ENCODE measurements at places on chromosomes 12 and 14. TPM values are rescaled to one million over a fixed set of nuclear protein-coding genes. Genes with fewer than 3 reads are reported as not detected.

DNA sequence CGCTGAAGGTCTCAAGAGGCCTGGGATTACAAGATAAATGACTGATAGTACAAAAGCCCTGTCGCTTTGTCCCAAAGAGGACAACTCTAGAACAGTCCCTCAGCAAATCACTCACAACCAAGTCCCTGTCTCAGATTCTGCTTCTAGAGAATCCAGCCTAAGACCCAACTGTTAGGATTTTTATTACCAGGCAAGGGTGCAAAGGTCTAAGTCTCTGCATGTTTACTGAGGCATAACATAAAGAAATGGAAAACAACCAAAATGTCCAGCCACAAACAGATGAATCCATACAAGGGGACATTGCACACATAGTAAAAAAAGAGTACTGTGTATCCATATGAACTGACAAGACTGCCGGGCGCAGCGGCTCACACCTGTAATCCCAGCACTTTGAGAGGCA, 104.1 kb downstream of the FOXN3 start:
- DNase-seq, result no peak

GRCh38 chr14:22814941-22815713, at the start of gene SLC7A7:
SLC7A7 (minus strand) TSS chr14:22815435; CDS start chr14:22813398, 2,037 bp downstream.
- DNase-seq, result no peak

DNA sequence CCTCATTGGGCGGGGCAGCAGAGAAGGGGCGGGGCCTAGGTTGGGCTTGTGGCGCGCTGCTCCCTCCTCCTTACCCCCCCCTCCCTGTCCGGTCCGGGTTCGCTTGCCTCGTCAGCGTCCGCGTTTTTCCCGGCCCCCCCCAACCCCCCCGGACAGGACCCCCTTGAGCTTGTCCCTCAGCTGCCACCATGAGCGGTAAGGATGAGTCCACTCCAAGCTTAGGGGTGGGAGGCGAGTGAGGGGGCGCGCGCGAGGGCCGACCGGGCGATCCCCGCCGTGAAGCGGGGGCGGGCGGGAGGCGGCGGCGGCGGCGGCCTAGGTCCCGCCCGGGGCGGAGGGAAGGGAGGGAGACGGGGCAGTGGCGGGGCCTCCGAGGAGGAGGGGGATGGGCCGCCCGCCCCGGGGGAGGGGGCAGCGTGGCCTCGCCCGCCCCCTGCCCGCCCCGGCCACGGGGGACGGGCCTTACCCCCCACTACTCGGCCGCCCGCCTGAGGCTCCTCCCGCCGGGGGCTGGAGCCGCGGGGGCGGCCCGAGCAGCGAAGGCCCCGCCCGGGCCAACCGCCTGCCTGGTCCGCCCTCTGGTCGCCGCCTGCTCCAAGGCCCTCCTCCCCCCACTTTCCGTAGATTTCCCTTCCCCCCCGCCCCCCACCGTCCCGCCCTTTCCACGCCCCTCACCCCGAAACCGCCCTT, at the start of gene SP1:
Gene SP1 (plus strand): TSS at position 73 of the 690 bp plus-strand sequence. CDS start 116 bp downstream, at position 189.
- peak; percentile 98 for DNase-seq

GRCh38 chr12:30827101-30828066, 72.6 kb upstream of the CAPRIN2 start:
- DNase-seq, result peak; percentile 89

- no peak for DNase-seq
Observed at GRCh38 chr14:80271389-80271788, 60.1 kb upstream of the DIO2 start.

The ARPC3 gene
- 258 TPM for total RNA-seq

- DNase-seq, result no peak
Observed at GRCh38 chr14:104769324-104770071, 16.6 kb downstream of the SIVA1 start.

DNA sequence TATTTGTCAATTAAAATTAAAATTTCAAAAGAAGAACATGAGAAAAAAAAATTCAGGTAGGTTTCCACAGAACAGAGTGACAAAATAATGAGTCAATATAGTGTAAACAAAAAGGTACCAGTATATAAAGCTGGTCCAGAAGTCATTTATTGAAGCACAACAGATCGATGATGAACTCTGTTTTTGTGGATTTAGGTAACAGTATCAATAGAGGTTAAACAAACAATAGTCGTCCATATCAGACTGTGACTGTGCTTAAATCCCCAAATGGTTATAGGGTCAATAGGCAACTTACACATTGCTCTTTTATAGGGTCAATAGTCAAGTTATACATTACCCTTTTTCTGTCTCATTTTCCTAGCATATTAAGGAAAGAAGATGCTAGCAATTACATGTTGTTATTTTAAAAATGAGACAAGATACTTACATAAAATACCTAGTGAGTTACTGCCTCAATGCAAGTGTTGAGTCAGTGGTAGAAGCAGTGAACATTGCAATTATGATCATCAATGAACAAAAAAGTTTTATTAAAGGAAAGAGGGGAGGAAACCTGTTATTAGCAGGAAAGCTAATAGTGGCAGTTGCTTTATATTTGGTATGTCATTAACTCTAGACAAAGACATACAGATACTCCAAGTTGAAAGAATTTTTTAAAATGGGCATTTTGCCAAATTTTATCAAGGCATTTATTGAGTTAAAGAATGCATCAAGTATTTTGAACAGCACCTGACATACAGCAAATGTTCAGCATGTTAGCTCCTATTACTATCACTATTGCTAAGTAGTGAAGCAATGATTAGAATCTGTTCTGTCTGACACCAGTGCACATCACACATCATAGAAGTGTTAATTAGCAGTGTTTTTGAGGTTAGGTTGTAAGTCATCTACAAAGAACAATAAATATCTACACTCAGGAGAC, 102.9 kb downstream of the CCER1 start:
- no peak for DNase-seq

- no peak for DNase-seq
Observed at GRCh38 chr12:124227951-124228711, 66.8 kb upstream of the RFLNA start.

- DNase-seq, result no peak
Observed at GRCh38 chr12:125240717-125241116, 175.5 kb downstream of the AACS start.

GRCh38 chr12:124921200-124922031, 7.0 kb upstream of the UBC start:
- DNase-seq, result no peak

GRCh38 chr12:132610866-132611602, 652 bp upstream of the LRCOL1 start:
- no peak for DNase-seq

- no peak for DNase-seq
Observed at GRCh38 chr12:47885012-47885501, 19.7 kb downstream of the VDR start.

DNA sequence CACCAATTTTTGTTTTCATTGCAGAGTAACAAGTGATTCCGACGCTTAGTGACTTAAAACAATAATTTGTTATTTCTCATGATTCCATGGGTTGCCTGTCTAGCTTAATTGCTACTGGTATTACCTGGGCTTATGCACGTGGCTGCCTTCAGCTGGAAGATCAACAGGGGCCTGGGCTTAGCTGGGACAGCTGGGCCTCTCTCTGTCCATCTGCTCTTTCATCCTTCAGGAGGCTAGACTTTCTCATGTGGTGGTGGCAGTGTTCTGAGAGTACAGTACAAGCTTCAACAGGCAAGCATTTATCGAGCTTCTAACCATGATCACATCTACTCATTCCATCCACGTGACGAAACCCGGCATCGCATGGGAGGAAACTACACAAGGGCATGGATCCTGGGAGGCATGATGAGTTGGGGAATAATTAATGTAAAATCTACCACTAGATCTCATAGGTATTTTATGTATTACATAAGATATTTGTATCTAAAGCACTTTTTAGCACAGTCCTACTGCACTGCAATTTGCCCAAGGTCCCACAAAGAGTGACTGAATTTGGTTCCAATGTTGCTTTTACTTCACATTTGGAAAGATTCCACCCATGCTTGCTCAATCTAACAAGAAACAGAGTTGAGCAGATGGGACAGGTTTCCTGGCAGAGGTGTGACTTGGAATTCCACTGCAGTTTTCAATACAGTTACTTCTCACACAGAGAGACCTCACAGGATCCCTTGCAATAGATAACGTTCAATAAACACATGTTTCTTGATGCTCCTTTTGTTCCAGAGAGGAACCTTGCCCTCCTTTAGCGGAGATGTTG, 153.1 kb upstream of the FRMD6 start:
- DNase-seq, result no peak

DNA sequence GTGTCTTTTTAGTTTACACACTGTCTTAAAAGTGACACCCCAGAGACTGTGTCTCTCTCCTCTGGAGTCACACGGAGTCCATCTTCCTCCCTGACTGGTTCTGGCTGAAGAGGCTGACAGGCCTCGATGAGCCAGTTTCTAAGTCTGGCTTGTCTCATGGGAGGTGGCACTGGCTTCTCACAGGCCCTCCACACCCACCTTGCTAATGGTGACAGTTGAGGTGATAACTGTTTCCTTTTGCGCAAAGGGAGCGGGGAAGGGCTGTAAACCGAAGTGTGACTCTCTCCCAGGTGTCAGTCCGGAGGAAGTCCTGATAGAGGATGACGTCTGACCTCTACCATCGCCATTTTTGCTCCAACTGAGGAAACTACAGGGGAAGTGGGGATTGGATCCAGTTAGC, 30.2 kb downstream of the KCTD10 start:
- DNase-seq, result no peak

DNA sequence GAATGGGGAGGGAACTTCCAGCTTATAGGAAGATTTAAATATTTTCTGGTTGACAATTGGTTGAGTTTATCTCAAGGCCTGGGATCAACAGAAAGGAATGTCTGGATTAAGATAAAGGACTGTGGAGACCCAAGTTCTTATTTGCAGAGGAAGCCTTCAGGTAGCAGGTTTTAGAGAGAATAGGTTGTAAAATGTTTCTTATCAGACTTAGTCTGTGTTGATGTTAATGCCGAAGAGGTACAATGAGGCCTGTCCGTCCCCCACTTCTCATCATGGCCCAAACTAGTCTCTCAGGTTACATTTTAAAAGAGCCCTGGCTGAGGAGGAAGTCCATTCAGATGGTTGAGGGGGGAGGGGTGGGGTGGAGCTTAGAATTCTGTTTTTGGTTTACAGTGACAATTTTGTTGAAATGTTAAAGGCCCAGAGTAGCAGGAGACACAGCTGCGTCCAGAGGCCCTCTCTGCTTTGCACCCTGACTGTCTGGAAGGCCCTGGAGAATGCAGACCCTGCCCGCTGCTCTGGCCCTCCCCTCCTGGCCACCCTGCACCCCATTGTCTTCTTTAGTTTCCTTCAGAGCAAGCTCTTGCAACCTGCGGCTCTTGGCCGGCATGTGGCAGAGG, 672.5 kb upstream of the TMEM132C start:
- no peak for DNase-seq

GRCh38 chr12:11756523-11756922, 107.0 kb downstream of the ETV6 start:
- no peak for DNase-seq

The KERA gene
- total RNA-seq, result not detected

The TEX22 gene
- 0.17 TPM for total RNA-seq

- DNase-seq, result no peak
Observed at GRCh38 chr12:56103823-56104108, 593 bp upstream of the PA2G4 start.

DNA sequence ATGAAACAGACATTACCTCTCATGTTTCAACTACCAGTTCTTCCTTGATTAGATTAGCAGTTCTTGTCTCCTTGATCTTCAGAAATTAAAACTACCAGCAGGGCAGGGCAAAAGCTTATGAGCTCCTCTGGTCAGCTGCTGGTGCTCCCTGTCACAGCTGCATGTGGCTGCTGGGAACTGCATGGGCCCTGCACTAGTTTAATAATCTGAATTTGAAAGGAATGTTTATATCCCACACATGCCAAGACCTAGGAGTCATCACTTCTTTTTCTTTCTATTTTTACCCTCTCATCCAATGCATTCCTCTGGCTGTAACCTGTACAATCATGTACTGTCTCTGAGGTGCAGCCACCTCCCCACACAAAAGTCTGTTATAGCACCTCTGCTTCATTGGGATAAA, 73.9 kb downstream of the ARMH4 start:
- DNase-seq, result no peak

The DLGAP5 gene
- not detected for total RNA-seq

- DNase-seq, result no peak
Observed at GRCh38 chr14:31927348-31927832, 149.7 kb upstream of the ARHGAP5 start.

- peak; percentile 29 for DNase-seq
Observed at GRCh38 chr12:108547686-108548085, 13.3 kb downstream of the SART3 start.

The CIROP gene
- total RNA-seq, result not detected

The LAG3 gene
- total RNA-seq, result 2.8 TPM

DNA sequence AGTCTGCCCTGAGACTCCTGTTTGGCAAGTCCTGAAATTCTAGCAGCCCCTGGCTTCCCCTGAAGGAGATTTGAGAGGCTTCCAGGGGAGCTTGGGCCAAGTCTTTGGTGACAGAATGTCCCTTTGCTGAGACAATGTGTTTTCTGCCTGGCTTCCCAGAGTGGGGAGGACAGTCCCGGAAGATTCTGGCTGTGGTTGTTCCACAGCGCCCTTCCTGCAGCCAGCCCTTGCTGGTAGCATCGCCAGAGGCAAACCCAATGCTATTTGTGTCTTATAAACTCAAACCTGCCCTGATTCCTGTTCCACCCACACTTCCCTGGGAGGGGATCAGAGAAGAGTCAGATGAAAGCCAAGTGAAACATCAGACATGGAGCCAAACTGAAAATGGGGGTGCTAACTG, 56.4 kb upstream of the OAS1 start:
- DNase-seq, result no peak

GRCh38 chr14:98293576-98293975, 978.4 kb downstream of the BCL11B start:
- DNase-seq, result peak; percentile 68

The BATF gene
- total RNA-seq, result 3.4 TPM

GRCh38 chr12:31440134-31440533, 114.2 kb upstream of the SINHCAF start:
- no peak for DNase-seq

DNA sequence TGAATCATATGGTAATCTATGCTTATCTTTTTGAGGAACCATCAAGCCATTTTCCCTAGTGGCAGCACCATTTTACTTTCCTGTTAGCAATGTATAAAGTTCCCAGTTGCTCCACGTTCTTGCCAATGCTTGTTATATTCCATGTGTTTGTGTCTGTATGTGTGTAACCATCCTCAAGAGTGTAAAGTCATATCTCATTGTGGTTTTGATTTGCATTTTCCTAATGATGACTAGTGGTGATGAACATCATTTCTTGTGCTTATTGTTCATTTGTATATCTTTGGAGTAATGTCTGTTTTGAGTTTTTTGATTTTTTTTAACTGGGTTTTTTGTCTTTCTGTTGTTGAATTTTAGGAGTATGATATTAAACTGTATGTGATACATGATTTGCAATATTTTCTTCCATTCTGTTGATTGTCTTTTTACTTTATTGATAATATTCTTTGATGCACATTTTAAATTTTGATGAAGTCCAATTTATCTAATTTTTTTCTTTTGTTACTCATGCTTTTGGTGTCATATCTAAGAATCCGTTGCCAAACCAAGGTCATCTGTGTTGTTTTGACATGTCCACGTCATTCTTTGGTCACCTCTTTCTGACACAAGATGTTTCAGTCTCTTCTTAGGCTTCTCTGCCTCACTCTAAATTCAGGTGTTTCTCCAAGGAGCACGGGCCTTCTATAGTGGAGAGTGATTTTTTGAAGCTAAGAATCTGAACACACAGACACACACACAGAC, 36.1 kb downstream of the PPHLN1 start:
- DNase-seq, result no peak

Measured in esophagus muscularis mucosa (tissue), 4 donors.